Inflammatory macrophage (primary cell): ENCODE measurements at places on chromosomes 4 and X.

- DNase-seq, result no peak
These were observed 20.6 kb upstream of the SUPT20HL2 start for GRCh38 chrX:24334461-24334860.

- DNase-seq, result no peak
These were observed 164.3 kb downstream of the RAPGEF2 start for GRCh38 chr4:159266981-159267868.

- no peak for DNase-seq
These were observed 498.1 kb downstream of the PCDH10 start for GRCh38 chr4:133647206-133647605.

DNA sequence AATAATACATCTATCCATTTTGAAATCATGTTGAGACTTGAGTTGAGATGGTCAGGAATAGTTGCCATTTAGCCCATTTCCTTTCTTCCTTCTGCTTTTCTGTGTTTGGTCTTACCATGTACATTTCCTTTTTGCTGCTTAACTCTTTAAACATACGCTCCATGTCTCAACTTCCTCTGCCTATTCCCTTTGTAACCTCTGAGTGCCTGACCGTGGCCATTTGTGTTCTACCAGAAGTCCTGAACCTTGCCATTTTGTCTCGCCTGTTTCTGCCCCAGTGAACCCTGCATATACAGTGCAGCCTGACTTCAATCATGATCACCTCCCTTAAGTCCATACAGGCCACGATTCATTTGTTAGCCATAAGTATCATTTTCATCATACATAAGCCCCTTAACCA, 169.0 kb downstream of the RAPGEF2 start:
- DNase-seq, result peak; percentile 73

DNA sequence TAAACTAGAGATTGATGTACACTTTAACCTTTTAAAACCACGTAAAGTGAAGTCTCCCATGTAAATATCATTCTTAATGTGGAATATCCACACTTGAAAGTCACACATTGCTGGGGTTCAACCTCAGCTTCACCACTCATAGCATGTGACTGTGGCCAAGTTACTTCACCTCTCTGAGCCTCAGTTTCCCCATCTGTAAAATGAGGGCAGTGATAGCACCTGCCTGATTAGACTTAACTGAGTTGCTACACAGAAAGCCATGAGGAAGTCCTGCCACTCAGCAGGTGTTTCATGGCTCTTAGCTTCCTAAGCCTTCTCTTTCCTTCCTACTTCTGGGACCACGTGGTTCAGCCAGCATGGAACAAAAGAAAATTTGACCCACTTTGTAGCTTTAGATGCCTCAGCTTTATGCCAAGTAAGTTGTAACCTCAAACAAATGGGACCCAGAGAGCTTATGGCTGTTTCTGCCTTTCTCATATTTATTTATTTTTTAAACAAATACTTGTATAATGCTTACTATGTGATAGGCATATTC, 277.3 kb upstream of the KLF3 start:
- DNase-seq, result no peak

DNA sequence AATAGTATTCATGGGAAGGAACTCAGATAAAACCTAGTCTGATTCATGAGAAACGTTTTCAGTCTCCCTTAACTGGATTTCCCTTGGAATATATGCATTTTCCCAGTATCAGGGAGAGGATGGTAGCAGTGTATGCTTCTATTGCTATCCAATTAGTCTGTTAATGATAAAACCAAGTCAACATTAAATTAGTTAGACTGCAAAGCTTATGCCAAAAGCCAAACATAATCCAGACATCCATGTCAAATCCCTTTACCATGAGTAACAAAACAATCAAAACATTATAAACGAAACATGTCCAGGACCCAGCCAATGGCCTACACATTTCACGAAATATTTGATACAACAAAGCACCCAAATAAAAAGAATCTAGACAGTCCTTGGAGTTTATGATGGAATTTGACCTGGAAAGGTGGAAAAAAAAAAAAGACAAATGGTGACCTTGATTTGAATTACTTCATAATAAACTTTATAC, 34.5 kb upstream of the VEGFD start:
- DNase-seq, result no peak

DNA sequence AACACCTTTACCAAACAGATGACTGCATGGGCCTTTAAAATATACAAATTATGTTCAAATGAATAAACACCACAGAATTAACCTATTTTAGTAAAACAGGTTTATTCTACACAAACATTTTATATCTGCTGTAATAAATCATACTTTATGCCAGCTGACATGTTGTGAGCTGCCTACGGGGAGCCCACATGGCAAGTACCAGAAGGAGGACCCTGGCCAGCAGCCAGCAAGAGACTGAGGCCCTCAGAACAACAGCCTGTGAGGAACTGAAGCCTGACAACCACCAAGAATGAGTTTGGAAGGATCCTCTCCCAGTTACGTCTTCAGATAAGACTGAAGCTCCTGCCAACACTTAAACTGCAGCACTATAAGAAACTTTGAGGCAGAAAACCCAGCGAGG, 377.0 kb downstream of the PDGFC start:
- peak; percentile 47 for DNase-seq

DNA sequence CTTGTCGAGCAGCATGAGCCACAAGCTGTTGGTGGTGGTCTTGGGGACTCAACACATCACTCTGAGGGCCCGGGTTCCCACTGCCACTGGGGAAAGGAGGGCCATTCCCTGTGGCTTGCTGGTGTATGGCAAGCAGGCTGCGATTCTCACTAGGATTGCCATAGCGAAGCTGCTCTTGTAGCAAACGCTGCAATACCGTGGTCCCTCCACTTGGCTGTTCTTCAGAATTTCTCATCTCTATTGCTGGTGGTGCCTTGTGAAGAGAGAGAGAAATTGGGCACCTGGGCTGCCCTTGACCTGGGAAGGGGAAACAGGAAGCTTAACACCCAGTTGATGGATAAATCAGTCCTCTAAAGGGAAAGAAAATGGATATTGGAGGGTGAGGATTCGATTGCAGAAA, 17.7 kb downstream of the AMOT start:
- DNase-seq, result no peak

GRCh38 chr4:7217474-7218321, 25.4 kb downstream of the SORCS2 start:
- no peak for DNase-seq

DNA sequence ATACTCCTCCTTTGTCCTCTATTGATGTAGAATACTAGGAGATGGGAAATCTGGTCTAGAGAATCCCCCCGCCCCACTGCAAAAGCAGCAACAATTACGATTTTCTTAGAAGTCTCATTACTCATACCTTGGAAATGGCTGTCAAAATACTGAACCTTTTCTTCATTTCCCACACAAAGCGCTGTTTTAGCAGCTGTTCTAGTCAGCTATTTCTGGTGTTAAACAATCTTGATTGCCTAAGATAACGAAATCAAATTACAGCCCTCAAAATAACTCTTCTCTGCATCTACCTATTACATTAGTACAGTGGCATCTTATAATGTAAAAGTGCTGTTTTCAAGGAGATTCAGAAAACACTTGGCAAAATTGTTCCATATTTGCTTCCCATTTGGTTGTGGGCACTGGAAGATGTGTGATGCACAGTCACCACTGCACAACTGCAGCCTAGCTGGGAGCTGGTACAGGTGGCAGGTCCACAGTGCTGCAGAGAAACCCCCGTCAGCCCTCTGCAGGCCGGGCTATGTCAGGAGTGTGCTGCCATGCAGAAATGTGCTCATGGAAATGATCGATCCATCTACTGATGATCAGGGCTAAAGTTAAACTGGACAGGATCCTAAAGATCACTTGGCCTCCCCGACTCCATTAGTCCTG, 50.4 kb downstream of the TBC1D9 start:
- DNase-seq, result no peak

GRCh38 chrX:113412106-113412505, 571.5 kb upstream of the AMOT start:
- DNase-seq, result no peak

GRCh38 chr4:15495621-15496020, 25.9 kb downstream of the CC2D2A start:
- DNase-seq, result peak; percentile 36

DNA sequence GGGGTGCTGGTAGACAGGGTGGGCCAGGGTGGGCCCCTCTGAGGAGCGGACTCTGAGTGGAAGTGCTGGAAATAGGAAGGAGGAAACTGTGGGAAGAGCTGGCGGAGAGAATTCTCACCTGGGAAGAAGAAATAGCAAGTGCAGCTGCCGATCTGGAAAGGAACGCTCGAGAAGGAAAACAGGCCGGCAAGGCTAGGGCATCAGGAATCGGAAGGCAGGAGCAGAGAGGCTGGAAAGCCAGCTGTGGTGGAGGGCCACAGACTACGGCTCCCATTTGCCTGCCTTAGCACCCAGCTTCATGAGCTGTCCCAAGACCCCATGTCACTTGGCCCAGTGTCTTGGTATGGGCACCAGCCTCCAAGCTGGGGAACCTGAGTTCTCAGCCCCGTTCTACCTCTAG, 37.3 kb downstream of the DCTD start:
- DNase-seq, result no peak

DNA sequence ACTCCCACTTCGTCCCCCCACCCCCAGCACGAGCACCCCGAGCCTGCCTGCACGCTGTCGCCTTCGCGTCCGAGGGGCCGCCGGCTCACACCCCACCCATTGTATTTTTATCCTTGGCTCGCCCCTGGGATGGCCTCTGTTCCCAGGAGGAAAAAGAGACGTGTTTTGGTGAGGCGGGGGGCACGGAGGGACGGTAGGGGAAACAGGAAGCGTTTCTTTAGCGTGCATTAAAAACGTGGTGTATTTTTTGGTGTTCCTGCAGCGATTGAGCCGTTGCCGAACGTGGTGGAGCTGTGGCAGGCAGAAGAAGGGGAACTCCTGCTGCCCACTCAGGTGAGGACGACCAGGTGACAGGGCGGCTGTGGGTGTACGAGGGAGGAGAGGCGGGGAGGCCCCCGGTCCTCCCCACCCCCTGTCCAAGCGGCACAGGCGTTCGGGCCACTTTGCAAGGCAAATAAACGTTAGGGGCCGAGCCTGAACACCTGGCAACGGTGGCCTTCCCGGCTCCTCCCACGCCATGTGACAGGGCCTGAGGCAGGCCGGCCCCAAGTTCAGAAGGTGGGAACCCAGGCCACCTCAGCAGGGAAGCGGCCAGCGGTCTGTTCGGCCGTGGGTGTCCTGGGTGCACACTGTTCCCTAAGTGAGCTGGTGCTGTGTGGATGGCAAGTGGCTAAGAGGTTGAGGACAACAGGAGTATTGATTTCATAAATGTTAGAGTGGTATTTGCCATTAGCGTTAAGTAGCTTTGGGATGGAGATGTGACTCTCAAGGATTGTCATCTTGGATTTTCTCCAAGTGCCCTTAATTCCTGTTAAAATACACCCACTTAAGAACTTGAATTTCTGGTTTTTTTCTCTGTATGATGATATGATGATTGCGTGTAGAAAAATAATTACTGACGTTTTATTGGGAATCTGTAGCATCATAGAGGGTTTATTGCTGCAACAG, 1.1 kb downstream of the TMEM131L start:
- no peak for DNase-seq

GRCh38 chr4:8648296-8648695, 55.7 kb downstream of the CPZ start:
- no peak for DNase-seq

- DNase-seq, result no peak
These were observed 35.5 kb downstream of the NCAPG start for GRCh38 chr4:17846266-17846665.

DNA sequence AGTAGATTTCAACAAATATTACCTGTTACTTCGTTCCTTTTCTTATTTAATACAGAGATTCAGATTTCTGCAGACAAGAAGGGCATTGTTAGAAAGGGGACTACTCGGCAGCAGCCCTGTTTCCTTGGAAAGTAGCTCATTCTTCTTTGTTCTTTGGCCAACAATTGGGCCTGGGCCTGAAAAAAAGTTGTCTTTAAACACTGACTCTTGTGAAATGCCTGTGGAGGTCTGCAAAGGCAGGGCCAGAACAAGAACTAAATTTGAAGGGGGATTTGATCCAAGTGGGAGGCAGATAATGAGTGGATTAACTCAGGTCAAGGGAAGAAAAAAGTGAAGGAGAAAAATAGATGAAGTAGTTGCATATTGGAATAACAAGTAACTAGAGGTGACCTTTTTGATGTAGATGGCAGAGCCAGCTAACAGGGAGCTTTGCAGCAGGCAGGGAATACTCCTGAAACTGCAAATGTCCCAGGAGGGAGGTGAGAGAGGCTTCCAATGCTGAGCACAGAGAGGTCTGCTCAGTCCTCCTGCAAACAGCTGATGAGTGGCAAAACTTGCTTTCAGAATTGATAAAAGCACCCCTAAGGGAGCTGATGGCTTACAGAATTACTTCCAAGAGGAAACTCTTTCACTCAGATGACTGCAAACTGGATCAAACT, 393.2 kb upstream of the HS3ST1 start:
- no peak for DNase-seq

DNA sequence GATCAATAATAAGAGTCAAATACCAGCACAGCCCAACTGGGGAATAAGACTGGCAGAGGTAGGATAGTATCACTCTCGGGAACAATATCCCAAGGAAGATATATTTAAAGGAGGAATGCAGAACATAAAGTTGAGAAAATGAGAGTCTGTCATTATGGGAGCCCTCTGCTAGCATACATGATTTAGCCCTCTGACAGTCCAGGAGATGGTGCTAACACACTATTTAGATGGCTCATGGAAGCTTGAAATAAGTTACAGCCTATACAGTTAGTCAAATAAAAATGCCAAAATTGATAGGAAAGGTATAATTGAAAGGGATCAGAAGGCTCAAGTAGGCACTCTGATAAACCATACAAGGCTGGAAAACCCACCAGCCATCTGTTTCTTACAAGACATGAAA, 201.0 kb upstream of the NEIL3 start:
- no peak for DNase-seq

GRCh38 chr4:176717237-176717636, 75.5 kb downstream of the VEGFC start:
- DNase-seq, result no peak

- no peak for DNase-seq
These were observed 35.4 kb upstream of the YTHDC1 start for GRCh38 chr4:68385267-68385666.

DNA sequence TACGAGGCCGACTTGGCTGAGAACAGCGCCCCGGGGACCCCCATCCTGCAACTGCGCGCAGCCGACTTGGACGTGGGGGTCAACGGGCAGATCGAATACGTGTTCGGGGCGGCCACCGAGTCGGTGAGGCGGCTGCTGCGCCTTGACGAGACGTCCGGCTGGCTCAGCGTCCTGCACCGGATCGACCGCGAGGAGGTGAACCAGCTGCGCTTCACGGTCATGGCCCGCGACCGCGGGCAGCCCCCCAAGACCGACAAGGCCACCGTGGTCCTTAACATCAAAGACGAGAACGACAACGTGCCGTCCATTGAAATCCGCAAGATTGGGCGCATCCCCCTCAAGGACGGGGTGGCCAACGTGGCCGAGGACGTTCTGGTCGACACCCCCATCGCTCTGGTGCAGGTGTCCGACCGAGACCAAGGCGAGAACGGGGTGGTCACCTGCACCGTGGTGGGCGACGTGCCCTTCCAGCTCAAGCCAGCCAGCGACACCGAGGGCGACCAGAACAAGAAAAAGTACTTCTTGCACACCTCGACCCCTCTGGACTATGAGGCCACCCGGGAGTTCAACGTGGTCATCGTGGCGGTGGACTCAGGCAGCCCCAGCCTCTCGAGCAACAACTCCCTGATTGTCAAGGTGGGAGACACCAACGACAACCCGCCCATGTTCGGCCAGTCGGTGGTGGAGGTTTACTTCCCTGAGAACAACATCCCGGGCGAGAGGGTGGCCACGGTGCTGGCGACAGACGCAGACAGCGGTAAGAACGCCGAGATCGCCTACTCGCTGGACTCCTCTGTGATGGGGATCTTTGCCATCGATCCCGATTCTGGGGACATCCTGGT, 2.4 kb downstream of the PCDH7 start:
- no peak for DNase-seq

GRCh38 chrX:16308773-16309172, 141.5 kb downstream of the MAGEB17 start:
- DNase-seq, result no peak
